NCI-H2171 treated with DMSO at 0.1 percent for 48 hours (cell line): ENCODE measurements at places on chromosomes 5 and 9.

- DNase-seq = no peak
Observed at GRCh38 chr9:89165880-89166279, 12.7 kb downstream of the SHC3 start.

DNA sequence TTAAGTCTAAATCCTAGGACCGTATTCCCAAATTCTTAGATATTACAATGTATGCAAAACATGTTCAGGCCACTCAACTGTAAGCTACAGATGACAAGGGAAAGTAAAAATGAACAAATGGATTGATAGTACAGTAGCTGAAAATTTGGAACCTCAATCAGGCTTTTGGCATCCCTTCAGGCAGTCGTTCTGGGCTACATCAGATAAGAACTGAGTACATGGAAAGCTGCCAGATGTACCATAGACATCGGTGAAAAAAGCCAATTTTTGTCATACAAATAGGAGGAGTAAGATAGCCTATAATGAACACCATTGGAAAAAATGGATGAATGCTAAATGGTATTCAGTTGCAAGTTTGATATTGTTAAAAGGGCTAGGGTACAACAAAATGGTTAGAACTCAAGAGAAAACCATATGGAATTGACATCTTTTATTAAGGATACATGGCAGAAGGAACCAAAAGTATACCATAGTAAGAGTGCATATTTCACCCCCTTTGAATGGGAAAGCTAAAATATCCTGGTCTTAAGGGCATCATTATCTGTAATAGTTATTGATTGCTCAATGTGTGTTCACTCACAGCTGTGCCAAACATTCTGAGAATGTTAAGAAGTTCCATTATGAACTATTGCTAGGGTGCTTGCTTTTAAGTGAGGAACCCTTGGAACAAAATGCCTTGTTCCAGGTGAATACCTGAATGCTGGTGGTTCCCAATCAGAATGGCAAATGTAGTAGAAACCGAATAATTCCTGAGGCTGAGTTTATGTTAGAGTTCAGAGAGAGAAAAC is 86.4 kb downstream of the NR3C1 start:
- peak; percentile 33 for DNase-seq

DNA sequence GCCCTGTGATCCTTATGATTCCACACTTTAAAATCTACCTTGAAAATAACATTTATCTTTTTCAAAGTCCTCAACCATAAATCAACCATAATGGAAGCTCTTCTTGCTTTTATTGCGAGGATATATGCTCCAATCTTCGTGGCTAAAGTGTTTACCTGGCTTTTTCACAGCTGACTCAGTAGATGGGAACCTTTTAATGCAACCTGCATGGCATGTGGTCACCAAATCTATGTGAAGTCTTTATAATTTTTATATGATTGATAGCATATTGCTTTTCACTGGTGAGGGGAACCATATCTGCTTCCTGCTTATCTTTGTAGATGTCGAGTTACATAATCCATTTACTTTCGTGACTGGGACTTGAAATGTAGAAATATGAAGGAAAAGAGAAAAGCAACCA is 47.1 kb upstream of the TLX3 start:
- DNase-seq = no peak

DNA sequence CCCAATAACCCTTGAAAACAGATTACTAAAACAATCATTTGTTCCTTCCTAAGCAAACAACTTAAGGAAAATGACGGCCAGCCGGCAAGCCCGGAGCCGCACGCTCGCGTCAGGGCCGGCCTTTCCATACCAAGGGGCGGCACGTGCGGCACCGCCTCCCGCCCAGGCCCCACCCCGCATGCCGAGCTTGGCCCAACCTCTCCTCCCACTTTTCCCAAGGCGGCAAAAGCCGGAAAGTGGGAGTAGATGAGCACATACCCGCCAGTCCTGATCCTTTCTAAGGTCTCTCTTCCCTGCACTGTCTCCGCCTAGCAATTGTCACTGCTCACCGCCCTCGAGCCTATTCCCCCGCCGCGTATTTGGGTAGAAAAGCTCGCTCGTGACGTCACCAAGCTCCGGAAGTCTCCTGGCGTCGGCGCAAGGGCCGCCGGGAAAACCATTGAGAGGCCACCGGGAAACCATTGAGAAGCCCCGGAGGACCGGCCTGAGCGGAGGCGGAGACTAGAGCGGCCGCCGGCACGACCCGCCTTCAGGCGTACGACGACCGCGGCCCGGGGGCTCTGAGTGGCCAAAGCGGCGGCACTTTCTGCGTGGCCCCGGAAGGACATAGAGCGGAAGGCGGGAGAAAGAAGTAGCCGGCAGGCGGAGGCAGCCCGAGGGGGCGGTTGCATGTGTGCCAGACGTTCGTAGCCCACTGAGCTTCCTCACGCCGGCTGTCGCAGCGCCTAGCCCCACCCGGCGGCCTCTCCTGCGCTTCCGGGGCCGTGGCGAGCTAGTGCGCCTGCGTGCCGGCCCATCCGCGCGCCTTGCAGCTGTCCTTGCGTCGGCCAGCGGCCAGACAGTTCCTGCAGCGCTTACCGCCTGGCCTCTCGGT is at the start of the genes NCBP1 and TSTD2:
TSS of gene NCBP1 (plus strand) at position 837 of the 874 bp plus-strand sequence. CDS start 61 bp downstream, outside the sequence.
TSS of gene TSTD2 (minus strand) at position 384 of the 874 bp plus-strand sequence. CDS start 5,806 bp downstream, outside the sequence.
- DNase-seq = peak; percentile 98

- DNase-seq = no peak
Observed at GRCh38 chr9:98502311-98502975, 206.3 kb downstream of the GABBR2 start.

GRCh38 chr9:4062966-4063365 is 236.9 kb downstream of the GLIS3 start:
- peak; percentile 18 for DNase-seq

- no peak for DNase-seq
Observed at GRCh38 chr5:32740651-32741050, 29.5 kb downstream of the NPR3 start.

- DNase-seq = no peak
Observed at GRCh38 chr5:132104556-132104955, 31.0 kb downstream of the CSF2 start.

DNA sequence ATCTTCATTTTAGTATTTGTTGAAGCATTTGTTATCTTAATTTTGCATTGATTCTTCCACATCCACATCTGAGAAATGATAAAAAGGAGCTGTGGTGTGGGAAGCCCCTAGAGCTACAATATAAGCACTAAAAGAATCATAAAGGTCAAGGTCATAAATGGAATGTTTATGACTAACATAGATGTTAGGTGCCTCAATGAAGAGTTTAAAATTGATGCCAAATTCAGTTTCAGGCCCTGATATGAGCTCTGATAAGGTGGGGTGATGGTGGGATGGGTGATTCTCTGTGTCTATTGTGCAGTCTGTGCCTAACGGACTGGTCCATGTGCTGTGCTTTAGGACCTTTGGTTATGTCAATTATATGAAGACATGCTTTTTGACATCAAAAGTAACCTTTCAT is 61.2 kb upstream of the CAMK4 start:
- no peak for DNase-seq

DNA sequence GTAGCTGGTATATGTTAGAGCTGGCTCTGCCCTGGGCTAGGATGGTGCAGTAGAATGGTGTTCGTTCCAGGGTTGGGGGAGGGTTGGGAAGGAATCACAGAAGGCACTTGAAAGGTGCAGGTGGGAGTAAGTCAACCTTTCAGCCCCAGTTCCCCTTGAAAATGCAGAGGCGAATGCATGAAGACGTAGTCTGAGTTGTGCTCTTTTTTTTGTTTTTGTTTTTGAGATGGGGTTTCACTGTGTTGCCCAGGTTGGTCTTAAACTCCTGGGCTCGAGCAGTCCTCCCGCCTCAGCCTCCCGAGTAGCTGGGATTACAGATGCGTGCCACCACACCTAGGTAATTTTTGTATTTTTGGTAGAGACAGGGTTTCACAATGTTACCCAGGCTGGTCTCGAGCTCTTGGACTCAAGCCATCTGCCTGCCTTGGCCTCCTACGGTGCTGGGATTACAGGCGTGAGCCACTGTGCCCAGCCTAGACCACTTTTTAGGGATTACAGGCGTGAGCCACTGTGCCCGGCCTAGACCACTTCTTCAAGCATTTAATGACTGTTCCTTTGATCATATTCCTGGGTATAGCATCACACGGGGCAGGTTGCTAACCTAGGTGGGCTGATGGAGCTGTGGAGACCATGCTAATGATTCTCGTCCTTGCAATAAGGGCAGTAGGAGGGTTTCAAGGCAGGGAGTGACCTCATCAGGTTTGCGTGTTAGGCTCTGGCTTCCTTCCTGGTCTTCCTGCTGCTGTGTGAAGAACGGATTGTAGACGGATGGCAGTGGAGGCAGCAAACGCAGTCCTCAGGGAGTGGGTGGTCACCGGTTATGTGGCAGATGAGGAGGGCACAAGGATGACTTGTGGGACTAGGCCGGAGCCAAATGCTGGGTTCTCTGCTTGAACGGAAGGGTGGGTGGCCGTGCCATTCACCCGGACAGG is 13.7 kb downstream of the EHMT1 start:
- DNase-seq = no peak

GRCh38 chr9:97809666-97810344 is 43.2 kb upstream of the FOXE1 start:
- DNase-seq = no peak

DNA sequence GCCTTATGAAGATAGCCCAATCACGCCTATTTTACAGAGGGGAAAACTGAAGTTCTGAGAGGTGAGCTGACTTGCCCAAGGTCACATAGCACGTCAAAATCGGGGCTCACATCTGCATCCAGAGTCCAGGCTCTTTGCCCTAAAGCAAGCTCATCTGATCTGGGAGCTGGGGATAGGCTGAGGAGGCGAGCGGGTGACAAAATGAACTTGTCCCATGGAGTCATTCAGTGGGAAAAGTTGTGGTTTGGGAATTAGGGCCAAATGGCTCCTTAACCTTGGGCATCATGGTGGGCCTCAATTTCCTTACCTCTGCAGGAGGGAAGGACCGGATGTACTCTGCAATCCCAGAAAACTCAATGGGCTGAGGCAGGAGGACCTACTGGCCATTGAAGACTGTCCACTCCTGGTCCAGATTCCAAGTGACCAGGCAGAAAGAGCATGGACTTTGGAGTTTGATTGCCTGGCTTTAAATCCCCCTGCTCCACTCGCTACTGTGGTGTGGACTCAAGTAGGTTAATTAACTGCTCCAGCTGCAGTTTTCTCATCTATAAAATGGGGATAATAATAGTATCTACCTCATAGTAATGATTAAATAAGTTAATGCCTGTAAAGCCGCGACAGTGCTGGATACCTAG is 160.4 kb downstream of the RGS3 start:
- no peak for DNase-seq

GRCh38 chr9:6581253-6581652 is 64.3 kb downstream of the GLDC start:
- no peak for DNase-seq

- no peak for DNase-seq
Observed at GRCh38 chr5:138755084-138755748, 2.0 kb downstream of the CTNNA1 start.

- DNase-seq = no peak
Observed at GRCh38 chr5:52448111-52448510, 339.6 kb upstream of the ITGA1 start.

GRCh38 chr9:134163371-134164196 is 780 bp downstream of the RNU6ATAC start:
- no peak for DNase-seq

GRCh38 chr5:113062869-113063508 is 86.4 kb downstream of the DCP2 start:
- DNase-seq = no peak

- DNase-seq = no peak
Observed at GRCh38 chr5:120677481-120677880, 213.4 kb downstream of the PRR16 start.

DNA sequence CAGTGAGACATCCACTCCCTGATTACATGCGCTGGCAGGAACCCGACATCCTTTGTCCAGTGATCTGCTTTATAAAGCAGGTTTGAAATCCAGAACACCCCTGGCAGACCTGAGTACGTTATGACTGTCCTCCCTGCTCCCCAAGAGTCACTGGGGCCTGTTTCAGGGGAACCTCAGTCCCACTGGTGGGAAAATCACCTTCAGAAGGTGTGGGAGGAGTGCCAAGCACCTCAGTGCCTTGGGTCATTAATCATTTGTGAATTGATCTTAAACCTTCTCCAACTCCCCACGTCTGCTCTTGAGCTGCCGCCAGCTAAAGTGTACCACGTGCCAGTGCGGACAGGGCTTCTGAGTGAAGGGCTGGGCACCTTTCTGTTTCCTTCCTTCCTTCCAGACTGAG is 16.2 kb downstream of the SLC6A3 start:
- DNase-seq = no peak

DNA sequence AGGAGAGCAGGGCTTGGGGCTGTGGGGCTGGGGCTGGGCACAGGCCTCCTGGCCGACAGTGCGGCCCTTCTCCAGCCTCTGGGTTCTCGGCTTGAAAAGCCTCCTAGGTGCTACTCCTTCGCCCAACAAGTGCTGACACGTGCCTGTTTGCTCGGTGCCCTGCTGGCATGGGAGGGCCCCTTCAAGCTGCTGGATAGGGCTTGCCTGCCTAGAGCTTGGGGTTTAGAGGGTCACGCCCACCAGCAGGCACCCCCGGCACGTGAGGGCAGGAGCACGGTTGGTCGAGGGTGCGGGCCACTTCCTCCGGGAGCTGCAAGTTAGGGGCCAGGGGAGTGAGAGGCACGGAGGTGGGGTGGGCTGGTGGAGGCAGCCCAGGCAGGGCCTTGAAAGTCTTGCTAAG is 106.2 kb downstream of the RXRA start:
- DNase-seq = no peak

- DNase-seq = no peak
Observed at GRCh38 chr5:120160124-120160895, 303.8 kb upstream of the PRR16 start.

DNA sequence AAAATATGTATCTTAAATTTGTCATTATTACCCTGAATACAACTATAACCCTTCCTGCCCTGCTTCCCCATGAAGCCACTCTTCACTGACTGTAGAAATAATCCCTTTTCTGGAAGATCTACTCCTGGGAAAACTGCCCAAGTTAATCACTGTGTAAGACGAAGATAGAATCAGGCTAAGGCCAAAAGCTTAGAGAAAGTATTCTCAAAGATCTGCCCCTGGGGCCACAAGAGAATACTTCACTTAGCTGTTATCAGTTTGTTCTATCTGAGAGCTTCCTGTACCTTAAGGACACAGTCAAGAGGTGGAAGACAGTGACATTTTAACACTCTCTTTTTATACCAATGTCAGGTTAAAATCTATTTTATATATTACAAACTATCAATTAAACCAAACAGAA is 33.8 kb downstream of the RNF145 start:
- DNase-seq = no peak

DNA sequence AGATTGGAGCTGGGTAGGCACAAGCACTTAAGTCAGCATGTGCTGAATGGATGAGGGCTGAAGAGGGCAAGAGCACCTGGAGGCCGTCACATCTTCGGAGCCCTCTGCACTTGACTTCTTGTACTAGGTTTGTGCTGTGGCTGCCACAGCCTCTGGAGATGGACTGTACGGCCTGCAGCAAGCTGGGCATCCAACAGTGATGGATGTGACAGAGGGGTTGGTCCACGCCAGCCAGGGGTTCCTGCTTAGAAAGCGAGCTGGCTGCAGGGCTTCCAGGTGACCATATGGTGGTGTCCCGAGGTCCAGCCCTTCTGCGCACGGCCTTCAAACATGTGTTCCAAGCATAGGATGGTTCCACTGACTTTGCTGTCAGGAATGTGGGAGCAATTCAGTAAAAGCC is 65.1 kb upstream of the PHYKPL start:
- DNase-seq = no peak

GRCh38 chr5:134273642-134274395 is 47.9 kb upstream of the PPP2CA start:
- peak; percentile 76 for DNase-seq

- DNase-seq = no peak
Observed at GRCh38 chr9:11821306-11821975, 871.7 kb upstream of the TYRP1 start.

GRCh38 chr9:112699230-112699629 is 18.7 kb downstream of the INIP start:
- no peak for DNase-seq

GRCh38 chr5:1347571-1347970 is 2.7 kb upstream of the CLPTM1L start:
- no peak for DNase-seq
